ENCODE measurements at places on chromosomes 5 and 9. TPM values are rescaled to one million over a fixed set of nuclear protein-coding genes. Genes with fewer than 3 reads are reported as not detected.
A peak's percentile ranks its signal among the peaks of the same experiment; 100 is the strongest.

The SIT1 gene
- total RNA-seq, result 61.4 TPM

GRCh38 chr5:31133488-31133887, 60.0 kb upstream of the CDH6 start:
- H3K27ac ChIP-seq, result no peak overlapping the region
- no peaks in the 10 kb centered on the region for H3K4me1 ChIP-seq
- no peaks in the 10 kb centered on the region for H3K27me3 ChIP-seq
- DNase-seq, result no peak
- H3K36me3 ChIP-seq, result no peaks in the 10 kb centered on the region
- no peak overlapping the region for H3K4me3 ChIP-seq

DNA sequence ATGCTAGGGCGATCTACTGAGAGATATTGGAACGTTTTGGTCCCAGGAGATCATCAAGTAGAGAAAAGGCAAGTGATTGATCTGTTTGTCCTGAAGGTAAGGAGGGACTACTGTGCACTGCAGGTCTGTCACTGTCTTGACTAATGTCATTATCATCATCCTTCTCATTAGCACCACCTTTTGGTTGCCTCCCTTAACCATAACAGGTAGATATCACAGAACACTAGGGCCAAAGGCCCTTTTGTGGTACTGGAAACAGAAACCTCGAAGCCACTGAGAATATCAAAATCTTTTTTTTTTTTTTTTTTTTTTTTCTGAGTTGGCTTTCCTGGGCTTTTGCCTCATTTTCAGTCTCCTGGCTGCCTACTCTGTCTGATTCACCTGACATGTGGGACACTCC, 134.0 kb downstream of the KCTD16 start:
- no peak overlapping the region for H3K4me3 ChIP-seq
- no peaks in the 10 kb centered on the region for H3K27me3 ChIP-seq
- H3K36me3 ChIP-seq, result no peaks in the 10 kb centered on the region
- no peaks in the 10 kb centered on the region for H3K4me1 ChIP-seq
- H3K27ac ChIP-seq, result no peak overlapping the region

DNA sequence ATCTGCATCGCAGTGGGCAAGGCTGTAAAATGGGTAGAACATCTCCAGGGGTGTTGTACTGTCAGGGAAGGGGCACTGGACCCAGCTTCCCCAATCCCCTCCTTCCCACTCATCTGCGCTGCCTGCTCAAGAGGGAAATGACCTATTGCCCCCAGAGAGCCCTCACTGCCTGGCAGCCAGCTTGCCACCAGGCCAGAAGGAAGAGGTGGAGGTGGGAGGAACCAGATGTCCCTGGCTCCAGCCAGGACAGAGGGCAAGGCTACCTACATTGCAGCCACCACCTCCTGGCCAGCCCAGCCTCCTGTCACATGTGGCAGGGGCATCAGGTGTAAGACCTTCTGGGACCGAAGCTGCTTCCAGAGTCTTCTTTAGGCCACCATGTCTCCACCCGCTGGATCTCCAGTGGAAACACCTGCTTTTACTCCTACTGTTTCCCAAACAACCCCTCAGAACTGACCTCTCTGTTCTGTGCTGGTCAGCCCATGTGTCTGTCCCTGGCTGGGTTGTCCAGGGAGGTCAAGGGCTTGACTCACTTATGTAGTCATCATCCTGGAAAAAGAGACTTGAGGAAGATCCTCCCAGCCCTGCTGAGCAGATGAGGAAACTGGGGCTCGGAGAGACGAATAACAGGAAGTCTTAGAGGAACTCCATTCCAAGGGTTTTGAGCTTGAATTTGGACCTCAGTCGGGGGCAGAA, 42.3 kb downstream of the JADE2 start:
- H3K27me3 ChIP-seq, result no peaks in the 10 kb centered on the region
- H3K36me3 ChIP-seq, result peaks cover 19% of the 10 kb centered on the region
- H3K27ac ChIP-seq, result peak overlapping the region; percentile 32
- H3K4me3 ChIP-seq, result no peak overlapping the region
- no peak for DNase-seq

GRCh38 chr9:113993838-113994540, 84.1 kb downstream of the AMBP start:
- H3K4me1 ChIP-seq, result peaks cover 10% of the 10 kb centered on the region
- H3K4me3 ChIP-seq, result no peak overlapping the region
- H3K27ac ChIP-seq, result no peak overlapping the region

DNA sequence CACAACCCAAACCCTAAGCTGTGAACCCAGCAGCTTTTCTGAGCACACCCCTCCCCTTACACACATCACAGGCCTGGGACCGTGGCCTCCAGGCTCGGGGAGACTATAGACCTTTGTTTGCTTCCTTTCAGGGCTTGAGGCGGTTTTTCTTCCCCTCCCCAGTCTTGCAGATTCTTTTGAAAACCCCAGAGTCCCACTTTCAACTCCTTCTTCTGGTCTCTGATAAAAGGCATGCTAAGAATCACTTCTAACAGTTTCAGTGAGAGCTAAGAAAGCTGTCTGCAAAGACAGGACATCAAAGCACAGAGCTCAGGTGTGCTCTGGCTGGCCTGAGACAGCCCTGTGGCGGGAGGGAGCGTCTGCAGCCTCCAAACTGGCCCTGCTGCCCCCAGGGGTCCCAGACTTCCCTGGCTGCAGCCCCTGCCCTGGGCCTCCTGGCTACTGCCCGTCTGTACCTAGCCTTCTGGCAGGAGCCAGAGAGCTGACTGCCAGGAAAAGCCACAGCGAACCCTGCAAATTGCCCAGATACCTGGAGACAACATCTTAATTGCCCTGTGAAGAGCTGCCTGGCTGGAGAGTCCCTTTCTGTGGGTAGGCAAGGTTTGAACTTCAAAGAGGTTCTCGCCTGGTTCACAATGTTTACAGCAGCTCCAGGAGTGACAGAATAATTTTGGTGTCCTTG, 138.9 kb downstream of the GADD45G start:
- peak overlapping the region; percentile 3 for H3K27ac ChIP-seq
- H3K27me3 ChIP-seq, result no peaks in the 10 kb centered on the region
- peaks cover 83% of the 10 kb centered on the region for H3K4me1 ChIP-seq
- peak overlapping the region; percentile 74 for H3K4me3 ChIP-seq

The GPR151 gene
- total RNA-seq, result not detected

GRCh38 chr9:112124156-112124555, 50.9 kb downstream of the SUSD1 start:
- no peak overlapping the region for H3K4me3 ChIP-seq
- no peaks in the 10 kb centered on the region for H3K27me3 ChIP-seq
- peaks cover 22% of the 10 kb centered on the region for H3K4me1 ChIP-seq
- DNase-seq, result no peak

DNA sequence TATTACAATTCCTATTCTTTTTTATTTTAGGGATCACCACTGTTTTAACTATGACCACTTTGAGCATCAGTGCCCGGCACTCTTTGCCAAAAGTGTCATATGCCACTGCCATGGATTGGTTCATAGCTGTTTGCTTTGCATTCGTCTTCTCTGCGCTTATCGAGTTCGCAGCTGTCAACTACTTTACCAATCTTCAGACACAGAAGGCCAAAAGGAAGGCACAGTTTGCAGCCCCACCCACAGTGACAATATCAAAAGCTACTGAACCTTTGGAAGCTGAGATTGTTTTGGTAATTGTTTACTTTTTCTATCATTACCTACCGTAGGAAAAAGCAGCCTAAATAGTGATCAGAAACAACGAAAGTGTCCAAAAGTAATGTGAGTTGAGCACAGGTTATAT, 6.4 kb downstream of the GABRA6 start:
- no peaks in the 10 kb centered on the region for H3K36me3 ChIP-seq
- no peaks in the 10 kb centered on the region for H3K4me1 ChIP-seq
- H3K4me3 ChIP-seq, result no peak overlapping the region
- H3K27me3 ChIP-seq, result no peaks in the 10 kb centered on the region
- H3K27ac ChIP-seq, result no peak overlapping the region

The TRIP13 gene
- total RNA-seq, result 17.7 TPM

GRCh38 chr5:166595274-166595951, 1696.0 kb upstream of the WWC1 start:
- no peaks in the 10 kb centered on the region for H3K4me1 ChIP-seq
- no peaks in the 10 kb centered on the region for H3K36me3 ChIP-seq
- H3K27ac ChIP-seq, result no peak overlapping the region
- H3K4me3 ChIP-seq, result no peak overlapping the region
- no peaks in the 10 kb centered on the region for H3K27me3 ChIP-seq

The IL9 gene
- 2.6 TPM for total RNA-seq

DNA sequence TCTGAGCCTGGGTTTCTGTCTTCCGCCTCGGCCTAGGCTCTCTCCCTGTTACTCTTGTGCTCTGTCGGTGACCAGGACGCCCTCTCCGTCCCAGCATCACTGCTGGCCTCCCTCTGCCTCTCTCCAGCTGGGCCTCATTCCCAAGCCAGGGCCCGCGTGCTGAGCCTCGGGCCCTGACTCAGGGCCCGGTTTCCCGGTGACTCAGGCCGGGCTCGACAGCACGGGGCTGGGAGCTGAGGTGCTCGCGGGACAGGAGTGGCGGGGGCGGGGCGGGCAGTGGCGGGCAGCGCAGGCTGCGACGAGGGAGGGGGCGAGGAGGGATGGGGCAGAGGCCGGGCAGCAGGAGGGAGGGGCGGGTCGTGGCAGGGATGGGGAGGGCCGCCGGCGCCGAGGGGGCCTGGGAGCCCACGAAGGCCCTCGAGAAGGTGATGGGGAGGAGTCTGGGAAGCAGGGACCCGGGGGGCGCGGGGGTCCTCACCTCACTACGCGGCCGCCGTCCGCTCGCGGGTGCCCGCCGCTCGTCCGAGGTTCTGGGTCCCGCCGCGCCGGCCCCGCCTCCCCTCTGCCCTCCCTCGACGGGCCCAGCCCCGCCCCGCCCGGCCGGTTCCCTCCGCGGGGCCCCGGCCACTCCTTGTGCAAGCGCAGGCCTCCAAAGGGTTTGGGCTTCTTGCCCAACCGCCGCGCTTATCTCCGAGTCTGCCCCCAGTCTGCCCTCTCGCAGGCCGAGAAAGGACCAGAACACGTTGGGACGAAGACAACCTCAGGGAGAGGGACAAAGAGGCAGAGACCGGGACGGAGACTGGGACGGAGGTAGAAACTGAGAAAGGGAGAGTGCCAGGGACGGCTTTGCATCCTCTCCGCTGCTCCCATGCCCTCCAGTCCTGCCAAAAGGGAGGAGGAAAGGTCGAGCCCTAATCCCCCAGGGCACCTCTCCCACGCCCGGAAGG, at the start of gene ARAP3:
TSS of gene ARAP3 (minus strand) at position 536 of the 947 bp plus-strand sequence. CDS start 1,744 bp downstream, outside the sequence.
- peaks cover 24% of the 10 kb centered on the region for H3K4me1 ChIP-seq
- no peaks in the 10 kb centered on the region for H3K36me3 ChIP-seq
- peak within 1 kb of the TSS; percentile 77 for H3K27ac ChIP-seq

DNA sequence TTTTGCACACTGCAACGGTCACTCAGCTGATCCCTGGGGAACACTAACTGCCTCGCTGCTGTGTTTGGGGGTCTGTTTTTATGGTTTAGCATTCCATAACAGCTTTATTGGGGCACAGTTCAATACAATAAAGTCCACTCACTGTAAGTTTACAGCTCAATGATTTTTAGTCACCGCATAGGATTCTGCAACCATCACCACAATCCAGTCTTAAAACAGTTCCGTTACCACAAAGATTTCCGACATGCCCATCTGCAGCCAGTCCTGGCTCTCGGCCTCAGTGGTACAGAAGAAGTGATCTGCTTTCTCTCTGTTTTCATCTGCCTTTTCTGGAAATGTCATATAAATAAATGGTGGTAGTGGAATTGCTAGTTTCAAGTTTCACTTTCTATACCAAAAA, 23.6 kb downstream of the OR2V2 start:
- H3K36me3 ChIP-seq, result peaks cover 2% of the 10 kb centered on the region
- no peak for DNase-seq
- peak overlapping the region; percentile 80 for H3K4me3 ChIP-seq
- H3K27ac ChIP-seq, result no peak overlapping the region
- H3K27me3 ChIP-seq, result peaks cover 21% of the 10 kb centered on the region
- H3K4me1 ChIP-seq, result peaks cover 77% of the 10 kb centered on the region

DNA sequence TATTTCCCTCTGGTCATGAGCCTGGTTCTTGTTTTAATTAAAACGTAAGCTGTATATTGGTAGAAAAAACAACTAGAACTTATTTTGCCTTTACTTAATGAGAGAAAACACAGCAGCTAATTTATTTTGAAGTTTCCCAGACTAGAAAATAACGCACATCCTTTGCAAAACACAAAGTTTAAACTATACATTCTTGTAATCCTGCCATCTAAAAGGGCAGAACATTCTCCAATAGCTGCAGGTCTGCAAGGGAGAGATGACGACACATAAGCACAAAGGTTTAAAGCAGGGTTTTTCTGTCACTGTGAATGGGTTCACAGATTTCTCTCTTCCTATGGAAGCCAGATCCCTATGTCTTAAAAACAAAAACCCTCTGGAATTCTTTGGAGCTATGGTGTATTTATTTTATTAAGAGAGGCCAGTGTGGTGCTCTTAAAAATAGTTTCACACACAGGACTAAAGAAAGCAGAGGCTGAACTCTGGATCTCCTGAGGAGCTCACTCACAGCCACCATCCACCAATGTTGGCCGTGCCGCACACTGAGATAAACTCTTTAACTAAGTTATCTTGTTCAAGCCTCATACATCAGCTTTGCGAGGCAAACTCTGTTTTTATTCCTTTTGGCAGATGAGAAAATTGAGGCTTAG, 82.4 kb downstream of the SNCAIP start:
- H3K4me3 ChIP-seq, result no peak overlapping the region
- no peaks in the 10 kb centered on the region for H3K36me3 ChIP-seq
- no peak for DNase-seq
- H3K27ac ChIP-seq, result no peak overlapping the region
- no peaks in the 10 kb centered on the region for H3K4me1 ChIP-seq

GRCh38 chr9:136923881-136924280, 20.7 kb downstream of the FBXW5 start:
- H3K36me3 ChIP-seq, result peaks cover 21% of the 10 kb centered on the region
- no peaks in the 10 kb centered on the region for H3K27me3 ChIP-seq
- no peak for DNase-seq
- no peak overlapping the region for H3K4me3 ChIP-seq

- H3K27me3 ChIP-seq, result no peaks in the 10 kb centered on the region
- no peaks in the 10 kb centered on the region for H3K4me1 ChIP-seq
- DNase-seq, result no peak
- no peak overlapping the region for H3K4me3 ChIP-seq
- H3K36me3 ChIP-seq, result no peaks in the 10 kb centered on the region
- H3K27ac ChIP-seq, result no peak overlapping the region
Observed at GRCh38 chr5:64188776-64189175, 23.1 kb downstream of the RNF180 start.

DNA sequence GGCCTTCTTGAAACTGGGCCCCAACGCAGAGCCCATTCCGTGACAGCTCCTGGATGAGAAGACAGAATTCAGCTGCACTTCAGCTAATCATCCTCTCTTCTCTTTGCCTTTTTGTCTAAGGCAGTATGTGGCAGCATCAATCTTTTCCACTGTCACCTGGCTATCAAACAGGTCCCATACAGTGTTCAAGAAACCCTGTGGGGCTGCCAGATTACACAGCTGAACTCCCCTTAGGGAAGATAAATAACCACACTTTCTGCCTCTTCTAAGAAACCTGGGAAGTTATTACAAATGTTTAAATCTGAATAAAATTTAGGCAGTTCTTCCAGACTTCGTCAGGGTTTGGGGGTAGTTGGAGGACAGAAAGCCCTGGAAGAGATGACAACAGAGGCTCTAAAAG, 61.0 kb downstream of the SPEF2 start:
- H3K27me3 ChIP-seq, result no peaks in the 10 kb centered on the region
- peak overlapping the region; percentile 31 for H3K27ac ChIP-seq
- no peak for DNase-seq
- no peaks in the 10 kb centered on the region for H3K36me3 ChIP-seq
- H3K4me3 ChIP-seq, result no peak overlapping the region
- H3K4me1 ChIP-seq, result peaks cover 16% of the 10 kb centered on the region

The GLRA1 gene
- total RNA-seq, result not detected

GRCh38 chr9:4297786-4298254, 2.0 kb downstream of the GLIS3 start:
- H3K27me3 ChIP-seq, result peaks cover 39% of the 10 kb centered on the region
- peak overlapping the region; percentile 81 for H3K27ac ChIP-seq
- DNase-seq, result peak; percentile 56
- peaks cover 64% of the 10 kb centered on the region for H3K4me1 ChIP-seq

Measured in activated T-cell treated with anti-CD3 and anti-CD28 coated beads, Interleukin-2, amount 50 U/mL, for 72 hours (primary cell).